ENCODE measurements at places on chromosomes 7 and 10.

GRCh38 chr10:118485641-118486040, 109.8 kb downstream of the PRLHR start:
- DNase-seq, result no peak

GRCh38 chr10:82267465-82267864, 392.5 kb downstream of the NRG3 start:
- DNase-seq, result no peak

DNA sequence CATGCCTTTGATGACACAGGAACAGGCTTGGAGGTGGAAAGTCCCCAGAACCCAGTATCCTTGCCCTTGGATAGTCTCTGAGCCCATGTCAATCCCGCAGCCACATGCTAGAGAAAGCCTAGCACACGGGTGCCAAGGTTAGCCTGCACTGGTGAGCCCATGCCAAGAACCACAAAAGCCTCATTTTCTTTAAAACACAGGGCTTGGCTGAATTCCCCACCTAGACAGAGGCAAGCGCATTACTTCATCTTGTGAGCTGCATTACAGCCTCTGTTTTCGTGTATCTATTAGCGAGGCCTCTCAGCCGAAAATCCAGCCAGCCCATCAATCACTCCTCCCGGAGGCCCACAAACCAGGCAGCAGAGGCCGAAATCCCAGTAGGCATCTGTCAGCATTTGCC, 314.9 kb upstream of the AUTS2 start:
- no peak for DNase-seq

DNA sequence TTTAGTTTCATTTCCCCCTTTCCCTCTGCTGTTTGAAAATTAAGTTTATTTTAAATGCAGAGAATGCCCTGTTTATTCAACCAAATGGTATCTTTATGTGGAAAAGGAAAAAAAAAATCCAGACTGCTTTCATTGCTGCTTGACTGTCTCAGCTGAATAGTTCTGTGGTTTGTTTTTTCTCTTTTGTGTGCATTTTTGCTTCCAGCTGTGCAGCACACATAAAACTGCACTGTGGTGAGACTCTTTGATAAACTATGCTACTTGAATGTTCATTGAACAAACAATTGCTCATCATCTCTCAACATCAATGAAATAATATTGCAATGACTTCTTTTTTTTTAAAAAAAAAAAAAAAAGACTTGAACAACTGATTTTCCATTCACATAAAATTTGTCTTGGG, 78.6 kb upstream of the GLI3 start:
- DNase-seq, result no peak

- DNase-seq, result no peak
Measured at GRCh38 chr7:112023786-112024185, 182.4 kb downstream of the DOCK4 start.

- no peak for DNase-seq
Measured at GRCh38 chr7:117152213-117153007, 170.4 kb downstream of the WNT2 start.
